Stimulated activated CD8-positive, alpha-beta memory T cell treated with anti-CD3 and anti-CD28 coated beads, Interleukin-15, amount 100 ng/mL, for 1 hour (primary cell): ENCODE measurements at places on chromosomes 16 and 17.

DNA sequence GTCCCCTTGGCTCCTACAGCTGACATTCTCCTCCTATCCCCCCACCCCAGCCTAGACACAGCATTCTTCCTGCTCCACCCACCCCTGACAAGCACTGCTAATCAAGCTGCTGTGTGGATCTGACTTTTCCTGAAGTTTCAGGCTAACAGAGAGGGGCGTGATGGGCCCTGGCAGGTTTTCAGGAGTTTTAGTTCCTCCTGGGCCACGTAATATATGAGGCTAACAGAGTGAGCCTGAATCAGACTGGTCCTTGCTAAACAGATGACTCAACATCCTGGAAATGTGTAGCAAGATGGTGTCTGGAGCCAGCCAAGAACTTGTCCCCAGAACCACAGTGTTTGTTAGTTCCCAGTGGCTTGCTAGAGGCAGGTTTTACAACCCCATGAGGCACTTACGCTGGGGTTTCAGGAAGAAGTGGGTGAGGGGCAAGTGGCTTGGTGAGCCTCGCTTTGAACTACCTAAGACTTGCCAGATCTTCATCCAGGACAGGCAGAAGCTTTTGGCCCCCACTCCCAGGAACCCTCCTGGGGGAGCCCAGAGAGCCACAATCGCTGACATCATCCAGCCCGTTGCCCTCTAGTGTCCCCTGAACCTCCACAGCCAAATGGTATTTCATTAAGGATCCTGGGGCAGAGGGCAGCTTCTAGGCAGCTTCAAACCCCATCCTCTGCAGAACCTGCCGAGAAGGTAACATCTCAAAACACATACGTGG, 15.9 kb downstream of the TMEM92 start:
- DNase-seq, result no peak

- no peak for DNase-seq
Measured at GRCh38 chr17:63379636-63380035, 66.5 kb downstream of the CYB561 start.

DNA sequence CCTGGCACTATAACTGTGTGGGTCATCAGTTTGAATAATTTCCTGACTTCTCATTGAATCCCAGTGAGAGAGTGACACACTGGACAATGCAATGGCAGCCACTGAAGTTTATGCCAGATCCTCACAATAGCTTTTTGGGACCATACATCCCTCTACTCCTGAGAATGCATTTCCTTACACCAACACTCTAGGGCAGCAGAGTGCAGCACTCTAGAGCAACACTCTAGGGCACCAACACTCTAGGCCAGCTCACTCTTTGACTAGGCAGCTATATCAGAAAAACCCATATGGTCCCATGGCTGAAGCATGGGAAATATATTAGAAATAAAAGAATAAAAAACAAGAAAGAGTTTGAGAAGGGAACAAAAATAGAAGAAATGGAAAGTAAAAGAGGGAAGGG, 309.2 kb downstream of the MAP2K6 start:
- no peak for DNase-seq

DNA sequence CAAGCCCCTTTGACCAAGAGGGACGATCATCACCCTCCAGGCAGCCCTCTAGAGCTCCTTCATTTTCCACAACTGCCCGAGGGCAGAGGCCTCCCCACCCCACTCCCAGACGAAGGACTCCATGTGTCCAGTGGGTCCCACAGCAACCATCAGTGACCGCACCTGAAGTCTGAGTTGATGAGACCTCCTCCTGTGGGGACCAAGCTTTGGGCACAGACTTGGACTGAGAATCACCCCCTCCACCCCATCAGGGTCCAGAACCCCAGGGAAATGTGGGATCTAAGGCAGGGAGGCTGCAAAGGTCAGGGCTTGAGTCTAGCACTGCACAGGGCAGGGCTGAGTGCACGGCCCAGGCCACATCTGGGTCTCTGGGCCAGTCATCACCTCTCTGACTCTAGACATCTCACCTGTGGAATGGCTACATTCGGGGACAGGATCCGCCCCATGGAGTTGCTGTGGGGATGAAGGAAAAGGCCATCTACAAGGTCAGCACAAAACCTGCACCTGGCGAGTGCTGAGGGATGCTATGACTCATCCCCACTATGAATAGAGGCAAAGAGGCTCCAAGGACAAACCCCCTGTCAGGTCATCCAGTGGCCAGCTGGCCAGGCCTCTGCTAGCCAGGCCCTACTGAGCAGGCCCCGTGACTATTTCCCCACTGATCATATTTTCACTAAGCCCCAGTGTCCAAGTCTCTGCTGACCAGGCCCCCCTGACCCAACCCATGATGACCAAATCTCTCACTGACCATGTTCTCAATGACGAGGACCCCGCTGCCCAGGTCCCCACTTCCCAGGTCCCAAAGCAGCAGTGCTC, 38.4 kb downstream of the TNFRSF13B start:
- no peak for DNase-seq

GRCh38 chr17:42113293-42114069, 967 bp upstream of the DHX58 start:
- DNase-seq, result no peak

- no peak for DNase-seq
Measured at GRCh38 chr17:46190763-46191162, 2.5 kb downstream of the KANSL1 start.

GRCh38 chr17:36768394-36768793, 167.0 kb downstream of the MRM1 start:
- no peak for DNase-seq
